Heart right ventricle (tissue), 16 donors: ENCODE measurements at places on chromosomes 3 and 15.

DNA sequence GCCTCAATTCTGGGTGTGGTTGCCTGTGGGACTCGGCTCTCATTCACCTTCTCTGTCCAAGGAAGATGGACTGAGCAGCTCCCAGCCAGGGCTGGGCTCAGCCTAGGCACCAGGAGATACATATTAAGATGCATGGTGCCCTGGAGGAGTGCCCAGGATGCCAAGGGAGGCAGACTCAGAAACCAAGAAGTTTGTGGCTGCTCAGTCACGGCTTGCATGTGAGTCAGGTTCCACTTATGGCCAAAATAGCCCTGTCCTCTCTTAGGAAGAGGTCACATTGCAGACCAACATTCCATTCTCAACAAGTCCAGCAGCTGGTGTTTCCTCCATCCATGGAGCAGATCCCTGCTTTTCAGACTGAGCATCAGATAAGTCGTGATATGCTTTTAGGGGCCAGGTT is 21.8 kb downstream of the CDCP1 start:
- DNase-seq = no peak

GRCh38 chr15:56356616-56357015 is 8.6 kb upstream of the TEX9 start:
- no peak for DNase-seq

DNA sequence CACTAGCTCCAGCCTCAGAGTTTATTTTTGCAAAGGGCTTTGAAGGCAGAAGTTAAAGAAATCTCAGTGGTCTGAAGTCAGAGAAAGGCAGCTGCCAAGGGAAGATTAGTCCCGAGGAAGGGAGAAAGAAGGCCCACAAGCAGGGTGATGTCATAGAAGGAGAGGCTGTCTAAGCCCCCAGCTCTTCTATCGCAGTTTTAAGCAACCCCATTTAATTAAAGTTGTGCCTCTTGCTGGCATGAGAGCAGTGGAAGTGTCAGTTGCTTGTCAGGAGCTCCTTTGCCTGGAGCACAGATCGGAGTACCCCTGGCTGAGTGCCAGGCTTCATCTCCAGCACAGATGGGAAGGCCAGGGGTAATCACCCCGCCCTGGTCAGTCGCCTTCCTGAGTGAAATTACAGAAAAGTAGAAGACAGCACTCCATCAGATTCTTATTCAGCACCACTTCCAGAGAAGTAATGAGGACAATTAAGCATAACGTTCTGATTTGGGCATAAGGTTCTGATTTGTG is 530.7 kb downstream of the EPHB1 start:
- no peak for DNase-seq

DNA sequence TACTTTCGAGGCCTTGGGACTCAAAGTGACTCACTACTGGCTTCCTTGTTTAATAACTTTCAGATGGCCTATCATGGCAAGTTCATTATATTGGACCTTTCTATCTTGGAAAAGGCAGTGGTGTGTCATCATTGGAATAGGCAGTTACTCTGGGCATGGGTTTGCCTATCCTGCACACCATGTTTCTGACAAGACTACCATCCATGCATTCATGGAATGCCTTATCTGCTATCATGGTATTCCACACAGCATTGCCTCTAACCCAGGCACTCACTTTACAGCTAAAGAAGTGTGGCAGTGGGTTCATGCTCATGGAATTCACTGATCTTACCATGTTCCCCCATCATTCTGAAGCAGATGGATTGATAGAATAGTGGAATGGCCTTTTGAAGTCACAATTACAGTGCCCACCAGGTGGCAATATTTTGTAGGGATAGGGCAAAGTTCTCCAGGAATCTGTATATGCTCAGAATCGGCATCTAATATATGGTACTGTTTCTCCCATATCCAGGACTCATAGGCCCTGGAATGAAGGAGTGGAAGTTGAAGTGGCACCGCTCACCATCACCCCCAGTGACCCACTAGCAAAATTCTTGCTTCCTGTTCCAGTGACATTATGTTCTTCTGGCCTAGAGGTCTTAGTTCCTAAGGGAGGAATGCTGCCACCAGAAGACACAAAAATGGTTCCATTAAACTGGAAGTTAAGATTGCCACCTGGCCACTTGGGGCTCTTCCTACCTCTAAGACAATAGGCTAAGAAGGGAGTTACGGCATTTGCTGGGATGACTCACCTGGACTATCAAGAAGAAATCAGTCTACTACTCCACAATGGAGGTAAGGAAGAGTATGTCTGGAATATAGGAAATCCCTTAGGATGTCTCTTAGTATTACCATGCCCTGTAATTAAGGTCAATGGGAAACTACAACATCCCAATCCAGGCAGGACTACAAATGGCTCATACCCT is 1161.4 kb downstream of the SI start:
- no peak for DNase-seq

- DNase-seq = no peak
Observed at GRCh38 chr15:62953021-62953420, 89.5 kb upstream of the TPM1 start.
